ENCODE measurements at places on chromosomes 1 and 21. TPM values are rescaled to one million over a fixed set of nuclear protein-coding genes. Genes with fewer than 3 reads are reported as not detected.

Gene PLA2G2F
- not detected for total RNA-seq

- no peak for DNase-seq
These were observed 122.7 kb downstream of the ZBTB18 start for GRCh38 chr1:244173769-244174168.

DNA sequence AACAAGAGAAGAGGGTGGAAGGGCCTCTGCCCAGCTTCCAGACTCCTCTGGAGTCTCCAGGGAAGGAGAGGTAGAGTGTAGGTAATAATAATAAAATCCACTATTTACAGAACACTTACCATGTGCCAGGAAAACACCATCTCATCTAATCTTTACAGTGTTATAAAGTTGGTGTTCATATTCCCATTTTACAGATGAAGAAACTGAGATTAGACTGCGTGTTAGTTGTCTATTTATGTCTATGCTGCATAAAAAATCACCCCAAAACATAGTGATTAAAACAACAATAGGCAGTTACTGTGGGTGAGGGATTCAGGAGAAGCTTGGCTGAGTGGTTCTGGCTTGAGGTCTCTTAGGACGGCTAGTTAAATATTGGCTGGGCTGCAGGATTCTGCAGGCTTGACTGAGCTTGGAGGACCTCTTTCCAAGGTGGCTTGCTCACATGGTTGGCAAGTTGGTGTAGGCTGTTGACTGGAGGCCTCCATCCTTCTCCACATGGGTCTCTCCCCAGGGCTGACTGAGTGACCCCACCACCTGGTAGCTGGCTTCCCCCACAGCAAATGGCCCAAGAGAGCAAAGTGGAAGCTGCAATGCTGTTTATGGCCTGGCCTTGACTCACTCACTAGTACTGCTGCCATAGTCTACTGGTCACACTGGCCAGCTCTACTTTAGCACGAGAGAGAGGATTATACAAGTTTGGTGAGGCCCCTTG is 6.5 kb upstream of the ALX3 start:
- no peak for DNase-seq

Gene CNR2
- not detected for total RNA-seq

GRCh38 chr1:204702552-204703267 is 17.2 kb upstream of the LRRN2 start:
- DNase-seq, result no peak

Data from SJSA1 (cell line).